Effector CD4-positive, alpha-beta T cell (primary cell): ENCODE measurements at places on chromosomes 7 and 10.

- no peak for DNase-seq
Measured at GRCh38 chr10:115711306-115711705, 561.7 kb downstream of the GFRA1 start.

DNA sequence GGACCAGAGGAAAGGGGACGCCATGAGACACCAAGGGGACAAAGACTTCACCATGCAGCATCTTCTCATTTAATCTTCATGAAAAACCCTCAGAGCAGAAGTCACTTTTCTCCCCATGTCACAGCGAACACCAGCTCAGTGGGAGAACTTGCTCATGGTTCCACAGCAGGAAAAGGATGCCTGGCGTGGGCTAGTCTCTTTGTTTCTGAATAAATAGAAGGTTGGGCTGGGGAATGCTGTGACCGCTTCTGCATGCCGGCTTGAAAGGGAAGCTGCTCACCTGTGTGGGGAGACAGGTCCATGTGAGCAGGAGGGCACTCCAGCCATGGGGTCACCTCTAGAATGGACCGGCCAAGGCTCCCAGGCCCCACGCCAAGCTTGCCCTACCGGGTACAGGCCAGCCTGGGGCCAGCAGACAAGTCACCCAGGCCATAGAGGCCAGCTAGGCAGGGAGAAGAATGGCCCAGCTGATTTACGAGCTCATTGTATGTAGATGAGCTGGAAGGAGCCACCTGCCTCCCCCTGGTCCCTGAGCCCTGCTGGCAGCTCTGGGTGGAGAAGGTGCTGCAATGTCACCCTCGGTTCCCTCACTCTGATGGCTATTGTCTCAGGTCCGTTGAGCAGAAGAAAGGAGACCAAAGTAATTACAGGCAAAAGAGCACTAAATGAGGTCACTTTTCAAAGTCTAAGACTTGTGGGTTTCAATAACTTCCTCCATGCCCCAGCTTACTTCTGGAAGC is 82.0 kb upstream of the PDZD8 start:
- no peak for DNase-seq

- no peak for DNase-seq
Measured at GRCh38 chr10:36248304-36248981, 606.3 kb upstream of the FZD8 start.

GRCh38 chr10:57769298-57769697 is 498.4 kb downstream of the IPMK start:
- no peak for DNase-seq

DNA sequence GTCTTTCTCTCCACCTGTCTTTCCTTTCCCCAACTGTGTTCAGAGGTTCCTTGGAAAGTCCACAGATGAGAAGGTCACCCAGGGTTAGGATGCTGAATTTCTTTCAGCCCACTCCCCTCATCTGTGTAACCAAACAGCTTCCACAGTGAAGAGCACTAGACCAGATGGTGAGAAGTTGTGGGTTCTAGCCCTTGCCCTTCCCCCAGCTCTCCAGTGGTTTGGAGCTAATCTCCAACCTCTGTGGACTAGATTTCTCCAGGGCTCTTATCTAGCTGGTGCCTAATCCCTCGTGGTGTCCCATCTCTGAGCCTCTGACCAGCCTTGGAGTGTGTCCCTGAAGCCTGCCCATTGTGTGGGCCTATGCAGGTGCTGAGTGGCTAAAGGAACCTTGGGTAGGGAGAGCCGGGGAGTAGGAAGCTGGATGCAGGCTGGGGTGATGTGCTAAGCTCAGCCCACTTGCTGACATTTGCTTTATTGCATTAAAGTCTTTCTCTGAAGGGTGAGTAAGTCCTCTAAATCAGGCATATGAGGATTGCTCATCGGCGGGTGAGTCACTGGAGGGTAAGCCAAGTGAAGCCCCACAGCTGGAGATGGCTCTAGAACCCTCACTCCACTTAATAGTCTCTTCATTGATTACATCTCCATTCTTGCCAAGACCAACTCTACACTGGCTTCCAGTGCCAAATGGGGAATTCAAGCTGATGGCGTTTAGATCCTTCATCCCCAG is 14.9 kb downstream of the DUSP5 start:
- DNase-seq = no peak

GRCh38 chr10:113385021-113385999 is 167.5 kb upstream of the HABP2 start:
- DNase-seq = peak; percentile 26

- no peak for DNase-seq
Measured at GRCh38 chr10:61166065-61166464, 222.1 kb upstream of the RHOBTB1 start.

- no peak for DNase-seq
Measured at GRCh38 chr7:18788026-18788425, 292.5 kb downstream of the HDAC9 start.

- DNase-seq = no peak
Measured at GRCh38 chr7:117772421-117772820, 100.8 kb downstream of the CTTNBP2 start.

GRCh38 chr7:35365523-35365922 is 111.6 kb upstream of the TBX20 start:
- no peak for DNase-seq

DNA sequence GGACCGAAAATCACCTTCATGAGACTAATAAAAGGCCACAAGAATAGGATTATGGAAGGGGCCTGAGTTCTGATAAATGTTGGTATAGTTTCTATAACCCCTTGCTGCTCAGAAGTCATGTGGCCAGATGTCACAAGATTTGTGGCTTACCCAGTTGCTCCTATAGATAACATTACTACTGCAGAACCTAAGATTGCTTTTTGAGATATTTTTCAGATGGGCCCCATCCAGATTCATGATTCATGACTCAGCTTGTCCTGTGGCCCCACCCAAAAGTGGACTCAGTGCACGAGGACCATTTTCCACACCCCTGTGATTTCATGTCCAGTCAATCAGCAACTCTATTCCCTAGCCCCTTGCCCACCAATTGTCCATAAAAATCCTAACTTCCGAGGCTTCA is 209.0 kb downstream of the ACTR3B start:
- DNase-seq = no peak

GRCh38 chr7:2185715-2186114 is 47.0 kb downstream of the MAD1L1 start:
- no peak for DNase-seq

GRCh38 chr7:82605247-82605864 is 161.8 kb upstream of the CACNA2D1 start:
- no peak for DNase-seq

GRCh38 chr7:84081973-84082522 is 112.5 kb downstream of the SEMA3A start:
- no peak for DNase-seq
